ENCODE measurements at places on chromosomes 1 and 21.
A peak's percentile ranks its signal among the peaks of the same experiment; 100 is the strongest.

GRCh38 chr1:187249196-187249595 is 420.4 kb downstream of the PLA2G4A start:
- no peak for DNase-seq

- no peak for DNase-seq
Observed at GRCh38 chr1:87144316-87144895, 184.3 kb upstream of the LMO4 start.

- peak; percentile 63 for DNase-seq
Observed at GRCh38 chr1:211574705-211575104, 4.3 kb downstream of the SLC30A1 start.

DNA sequence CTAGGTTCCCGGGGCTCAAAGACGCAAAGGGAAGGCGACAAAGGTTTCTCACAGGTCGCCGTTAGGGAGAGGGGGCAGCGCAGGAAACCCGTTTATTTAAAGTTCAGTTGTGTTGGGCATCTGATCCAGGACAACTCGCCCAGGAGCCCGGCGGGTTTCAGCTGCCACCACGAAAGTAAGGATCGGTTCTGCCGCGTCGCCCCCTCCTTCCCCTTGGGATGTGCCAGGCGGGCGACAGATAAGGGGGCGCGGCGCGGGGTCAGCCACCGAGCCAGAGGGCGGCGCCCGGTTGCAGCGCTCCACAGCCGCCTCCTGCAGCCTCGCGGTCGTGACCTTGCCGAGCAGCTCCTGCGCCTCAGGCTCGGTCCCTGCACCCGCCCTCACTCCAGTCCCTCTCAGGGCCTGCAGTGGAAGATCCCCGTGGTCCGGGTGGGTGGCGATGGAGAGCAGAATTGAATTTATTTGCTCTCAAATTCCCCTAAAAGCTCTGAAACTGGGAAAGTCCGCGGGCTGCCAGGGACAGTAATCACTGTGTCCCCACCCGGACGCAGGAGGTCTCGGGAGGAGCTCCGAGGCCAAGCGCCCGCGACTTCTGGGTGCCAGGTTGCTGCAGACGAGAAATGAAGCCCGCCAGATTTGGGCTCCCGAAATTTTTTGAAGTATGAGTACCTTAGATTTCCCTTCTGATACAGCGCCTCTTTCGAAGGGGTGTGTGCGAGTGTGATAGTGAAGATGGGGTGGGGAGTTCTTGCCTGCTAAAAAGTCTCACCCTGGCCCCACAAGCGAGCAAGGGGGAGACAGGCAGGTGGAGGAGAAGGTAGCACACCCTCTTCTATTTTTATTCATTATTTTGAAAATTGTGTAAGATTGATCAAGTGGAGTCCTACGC is 28.4 kb upstream of the NFIA start:
- no peak for DNase-seq

- no peak for DNase-seq
Observed at GRCh38 chr1:246987083-246987690, 20.7 kb downstream of the ZNF695 start.

GRCh38 chr1:38244218-38244845 is 197.7 kb upstream of the POU3F1 start:
- no peak for DNase-seq

GRCh38 chr1:61055110-61055614 is 27.2 kb upstream of the NFIA start:
- DNase-seq = peak; percentile 79

DNA sequence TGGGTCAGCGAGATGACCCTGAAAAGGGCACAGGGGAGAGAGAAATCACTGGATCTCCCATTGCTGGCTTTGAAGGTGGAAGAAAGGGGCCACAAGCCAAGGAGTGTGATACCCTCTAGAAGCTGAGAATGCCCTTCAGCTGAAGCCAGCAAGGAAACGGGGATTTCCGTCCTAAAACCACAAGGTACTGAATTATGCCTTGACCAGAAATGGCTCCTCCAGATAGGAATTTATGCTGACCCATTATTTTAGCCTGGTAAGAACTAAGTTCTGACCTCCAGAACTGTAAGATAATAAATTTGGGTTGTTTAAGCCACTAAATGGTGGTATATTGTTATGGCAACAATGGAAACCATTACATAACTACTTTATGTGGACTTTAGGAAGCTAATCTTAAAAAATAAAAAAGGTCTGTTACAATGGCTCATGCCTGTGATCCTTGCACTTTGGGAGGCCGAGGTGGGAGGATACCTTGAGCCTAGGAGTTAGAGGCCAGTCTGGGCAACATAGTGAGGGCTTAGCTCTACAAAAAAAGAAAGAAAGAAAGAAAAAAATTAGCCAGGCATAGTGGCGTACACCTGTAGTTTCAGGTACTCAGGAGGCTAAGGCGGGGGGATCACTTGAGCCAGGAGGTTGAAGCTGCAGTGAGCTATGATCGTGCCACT is 3.6 kb upstream of the H6PD start:
- no peak for DNase-seq

DNA sequence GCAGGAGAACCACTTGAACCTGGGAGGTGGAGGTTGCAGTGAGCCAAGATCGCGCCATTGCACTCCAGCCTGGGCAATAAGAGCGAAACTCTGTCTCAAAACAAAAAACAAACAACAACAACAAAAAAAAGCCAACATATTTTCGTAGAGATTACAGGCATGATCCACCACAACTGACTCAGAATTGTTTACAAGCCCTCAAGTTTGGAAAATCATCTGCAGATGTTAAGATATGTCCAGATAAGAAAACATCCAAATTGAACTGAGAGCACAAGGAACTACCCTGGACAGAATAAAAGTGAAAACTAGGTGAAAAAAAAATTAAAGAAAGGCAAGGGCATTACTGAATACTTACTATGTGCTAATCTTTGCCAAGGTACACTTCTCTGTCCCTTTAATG is 89.8 kb upstream of the WLS start:
- DNase-seq = no peak

DNA sequence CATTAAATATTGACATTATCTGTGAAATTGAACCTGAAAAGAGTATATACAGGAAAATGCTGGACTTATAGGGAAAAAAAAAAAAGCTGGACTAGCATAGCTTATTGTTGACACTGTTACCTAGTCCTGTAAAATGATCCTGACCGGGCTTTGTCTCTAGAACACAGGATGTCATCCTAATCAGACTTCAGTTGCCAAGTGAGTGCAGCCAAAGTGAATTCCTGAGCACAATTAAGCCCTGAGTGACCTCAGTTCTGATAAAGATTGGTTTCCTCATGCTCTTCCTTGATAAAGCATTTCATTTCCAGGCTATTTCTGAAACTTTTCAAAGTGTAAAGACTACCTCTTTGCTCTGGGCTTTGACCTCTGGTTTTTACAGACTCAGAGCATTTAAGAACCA is 19.8 kb downstream of the SELP start:
- DNase-seq = no peak

DNA sequence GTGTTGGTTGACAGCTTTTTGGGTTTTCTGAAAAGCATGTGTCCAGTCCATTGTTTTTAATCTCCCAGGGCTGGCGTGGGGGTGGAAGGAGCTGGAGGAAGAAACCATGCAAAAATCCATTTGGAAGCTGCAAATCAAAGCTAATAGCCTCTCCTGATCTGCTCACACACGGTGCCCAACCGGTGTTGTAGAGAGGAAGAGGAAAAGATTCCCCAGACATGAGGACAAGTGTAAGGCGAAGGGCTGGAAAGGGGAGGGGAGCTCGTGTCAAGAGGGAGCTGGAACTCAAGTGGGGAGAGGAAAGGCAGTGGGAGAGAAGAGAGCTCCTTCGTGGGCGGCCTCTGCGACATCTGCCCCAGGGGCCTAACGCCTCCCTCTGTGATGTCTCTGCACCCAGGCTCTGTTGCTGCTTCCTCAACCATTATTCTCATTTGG is 112.3 kb upstream of the IRF2BP2 start:
- no peak for DNase-seq

DNA sequence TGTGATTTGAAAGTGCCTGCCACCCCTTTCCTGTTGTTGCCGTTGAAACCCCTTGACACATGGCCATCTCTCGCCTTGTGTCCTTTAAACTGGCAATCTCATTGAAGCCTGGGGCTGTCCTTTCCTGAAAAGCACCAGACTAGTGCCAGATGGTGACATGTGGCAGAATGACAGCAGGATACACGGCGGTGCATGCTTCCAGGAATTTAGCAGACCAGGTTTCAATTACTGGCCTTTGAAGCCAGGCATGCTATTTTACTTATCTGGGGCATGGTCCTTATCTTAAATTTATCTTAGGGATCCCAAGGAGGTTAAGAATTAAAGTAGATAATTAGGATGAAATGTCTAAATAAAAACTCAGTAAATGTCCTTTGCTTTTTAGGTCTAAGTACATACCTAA is 15.2 kb downstream of the PLPPR4 start:
- DNase-seq = no peak

DNA sequence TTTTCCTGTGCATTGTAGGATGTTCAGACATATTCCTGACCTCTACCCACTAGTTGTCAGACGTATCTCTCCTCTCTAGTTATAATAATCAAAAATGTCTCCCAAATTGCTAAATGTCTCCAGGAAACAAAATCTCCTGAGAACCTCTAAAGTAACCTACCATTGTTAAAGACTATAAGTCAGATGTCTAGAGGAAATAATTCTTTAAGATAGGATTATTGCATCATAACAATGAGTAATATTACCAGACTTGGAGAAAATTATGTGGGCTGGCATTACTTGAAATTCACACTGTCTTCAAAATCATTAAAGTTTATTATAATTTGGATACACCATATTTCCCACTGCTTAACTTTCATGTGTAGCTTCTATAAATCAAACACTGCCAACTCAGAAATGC is 643.0 kb upstream of the ADGRL2 start:
- DNase-seq = peak; percentile 73

Measured in bronchial epithelial cell (primary cell).